Ecto neural progenitor cell (in vitro differentiated cells): ENCODE measurements at places on chromosomes 1 and 21.

DNA sequence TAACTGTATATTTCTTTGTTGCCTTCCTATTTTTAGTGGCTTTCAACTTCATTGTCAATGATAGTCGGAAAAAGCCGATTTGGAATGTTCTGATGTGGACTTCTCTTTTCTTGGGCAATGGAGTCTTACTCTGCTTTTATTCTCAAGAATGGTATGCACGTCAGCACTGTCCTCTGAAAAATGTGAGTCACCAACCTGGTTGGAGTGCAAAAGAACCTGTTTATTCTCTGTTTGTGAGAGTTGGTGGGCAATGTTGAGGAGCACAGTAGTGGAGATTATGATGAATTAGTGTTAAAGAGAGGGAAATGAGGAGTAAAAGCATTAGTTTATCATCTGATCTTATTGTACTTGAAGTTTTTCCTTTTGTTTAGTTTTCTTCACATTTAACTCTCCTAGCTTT is 14.5 kb upstream of the AXDND1 start:
- no peak for DNase-seq

- no peak for DNase-seq
Observed at GRCh38 chr1:43822040-43822690, 111.4 kb upstream of the ARTN start.

GRCh38 chr1:56533197-56533596 is 46.2 kb downstream of the PLPP3 start:
- DNase-seq, result no peak

- no peak for DNase-seq
Observed at GRCh38 chr1:30668024-30668423, 55.4 kb downstream of the MATN1 start.

DNA sequence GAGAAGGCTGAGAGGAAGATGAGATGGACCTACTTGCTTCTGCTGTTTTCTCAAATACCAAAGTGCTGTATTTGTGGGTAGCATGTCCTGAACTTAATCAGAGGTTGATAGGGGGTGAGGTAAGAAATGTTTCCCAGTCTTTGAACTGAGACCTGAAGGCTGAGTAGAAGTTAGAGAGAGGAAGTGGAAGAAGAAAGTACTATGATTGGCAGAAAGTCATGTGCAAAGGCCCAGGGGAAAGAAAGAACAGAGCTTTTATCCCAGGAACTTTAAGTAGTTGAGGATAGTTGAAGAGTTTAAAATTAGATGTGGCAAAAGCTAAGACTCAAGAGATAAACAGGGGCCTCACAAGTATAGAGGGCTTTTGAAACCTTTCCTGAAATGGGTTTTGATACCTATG is 15.5 kb upstream of the LIN9 start:
- DNase-seq, result no peak

GRCh38 chr1:75265792-75266191 is 131.6 kb downstream of the LHX8 start:
- DNase-seq, result no peak

DNA sequence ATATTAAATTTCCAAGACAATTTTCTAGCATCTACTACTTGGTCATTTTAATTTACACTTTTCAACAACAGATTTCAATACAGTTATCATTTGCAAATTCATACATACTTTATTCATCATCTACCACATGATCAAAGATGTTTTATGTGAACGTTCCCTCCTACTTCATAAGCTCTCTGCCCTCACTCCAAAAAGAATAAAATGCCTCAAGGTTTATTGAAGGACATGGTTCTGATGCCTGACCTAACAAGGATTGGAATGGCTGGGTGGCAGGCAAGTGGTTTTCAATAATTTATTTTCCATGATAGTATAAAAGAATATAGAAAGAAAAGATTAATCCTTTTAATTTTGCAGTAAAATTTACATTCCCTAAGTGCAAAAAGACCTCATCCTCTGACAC is 5.4 kb downstream of the CDKN2C start:
- no peak for DNase-seq

- peak; percentile 50 for DNase-seq
Observed at GRCh38 chr1:37794372-37795339, 1.0 kb downstream of the MANEAL start.

GRCh38 chr1:37752213-37752582 is 12.7 kb downstream of the EPHA10 start:
- peak; percentile 43 for DNase-seq

GRCh38 chr1:116911188-116911553 is 1.5 kb downstream of the PTGFRN start:
- DNase-seq, result no peak

DNA sequence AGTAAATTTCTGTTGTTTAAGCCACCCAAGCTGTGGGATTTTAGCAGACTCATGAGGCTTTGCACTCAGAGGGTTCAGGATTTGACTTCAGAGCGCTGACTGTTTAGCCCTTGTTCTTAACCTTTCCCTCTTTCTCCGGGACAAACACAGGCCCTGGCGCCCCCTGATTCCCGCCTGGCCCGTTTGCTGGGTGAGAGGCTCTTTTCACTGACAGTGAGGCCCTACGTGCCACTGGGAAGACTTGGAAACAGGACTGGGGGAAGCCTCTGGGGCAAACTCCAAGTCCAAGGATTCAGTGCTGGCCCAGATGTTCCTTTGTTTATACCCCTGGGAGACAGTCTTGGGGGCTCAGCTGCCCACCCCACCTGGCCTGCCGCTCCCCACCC is 11.7 kb upstream of the TRIM63 start:
- no peak for DNase-seq

GRCh38 chr1:11970441-11971185 is 9.6 kb upstream of the MFN2 start:
- DNase-seq, result no peak

DNA sequence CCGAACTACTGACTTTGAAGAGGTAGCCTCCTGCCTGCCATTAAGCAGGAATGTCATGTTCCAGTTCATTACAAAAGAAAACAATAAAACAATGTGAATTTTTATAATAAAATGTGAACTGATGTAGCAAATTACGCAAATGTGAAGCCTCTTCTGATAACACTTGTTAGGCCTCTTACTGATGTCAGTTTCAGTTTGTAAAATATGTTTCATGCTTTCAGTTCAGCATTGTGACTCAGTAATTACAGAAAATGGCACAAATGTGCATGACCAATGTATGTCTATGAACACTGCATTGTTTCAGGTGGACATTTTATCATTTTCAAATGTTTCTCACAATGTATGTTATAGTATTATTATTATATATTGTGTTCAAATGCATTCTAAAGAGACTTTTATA is 159.8 kb upstream of the SGIP1 start:
- no peak for DNase-seq

GRCh38 chr1:205583461-205584130 is 48.2 kb downstream of the ELK4 start:
- peak; percentile 43 for DNase-seq

DNA sequence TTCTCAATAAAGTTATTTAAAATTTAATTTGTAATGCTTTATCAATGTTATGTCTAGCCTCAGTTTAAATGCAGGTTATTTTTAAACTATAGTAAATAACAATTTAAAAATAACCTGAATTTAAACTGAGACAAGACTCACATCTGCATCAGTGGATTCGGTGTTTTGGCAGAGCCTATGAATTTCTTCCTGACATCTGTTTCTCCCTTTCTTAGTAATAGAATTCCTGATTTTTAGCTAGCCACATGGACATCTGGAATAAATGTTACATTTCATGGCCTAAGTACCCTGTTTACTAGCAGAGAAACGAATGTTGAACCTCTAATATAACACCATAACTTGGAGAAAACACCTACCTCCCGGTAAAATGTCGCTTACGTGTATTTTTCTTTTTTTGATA is 1141.6 kb upstream of the ADGRL2 start:
- no peak for DNase-seq

GRCh38 chr1:117146575-117147340 is 25.2 kb upstream of the TRIM45 start:
- no peak for DNase-seq

DNA sequence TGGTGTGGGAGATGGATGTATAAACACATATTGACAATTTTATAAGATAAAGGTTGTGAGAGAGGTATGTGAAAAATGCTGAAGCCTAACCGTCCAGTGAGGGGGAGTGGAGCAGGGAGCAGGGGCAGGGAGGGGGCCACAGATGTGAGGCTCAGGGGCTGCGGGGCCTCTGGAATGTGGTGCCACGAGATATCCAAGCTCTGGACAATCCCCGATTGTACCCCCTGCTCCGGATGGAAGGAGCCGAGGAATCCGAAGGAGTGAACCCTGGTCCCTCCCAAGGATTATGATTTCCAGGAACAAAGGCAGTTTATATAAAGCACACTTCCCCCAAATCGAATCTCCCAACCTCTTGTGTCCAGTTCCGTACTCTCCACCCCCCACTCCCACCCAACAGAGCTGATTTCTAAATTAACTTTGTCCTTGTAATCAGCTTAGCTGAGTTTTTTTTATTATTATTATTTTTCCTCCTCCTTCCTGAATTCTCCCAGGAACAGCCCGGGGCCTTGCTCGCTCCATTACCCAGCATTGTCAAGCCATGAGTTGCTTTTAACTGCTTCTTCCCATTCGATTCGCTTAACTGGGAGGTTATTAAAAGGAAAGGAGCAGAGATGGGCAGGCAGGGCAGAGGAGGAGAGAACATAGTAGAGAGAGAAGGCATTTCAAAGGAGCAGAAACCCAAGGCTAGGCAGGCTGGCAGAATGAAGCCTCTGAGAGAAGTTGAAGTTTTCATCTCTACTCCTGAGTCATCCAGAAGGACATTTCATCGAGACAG is 9.4 kb downstream of the KIRREL1 start:
- peak; percentile 80 for DNase-seq

DNA sequence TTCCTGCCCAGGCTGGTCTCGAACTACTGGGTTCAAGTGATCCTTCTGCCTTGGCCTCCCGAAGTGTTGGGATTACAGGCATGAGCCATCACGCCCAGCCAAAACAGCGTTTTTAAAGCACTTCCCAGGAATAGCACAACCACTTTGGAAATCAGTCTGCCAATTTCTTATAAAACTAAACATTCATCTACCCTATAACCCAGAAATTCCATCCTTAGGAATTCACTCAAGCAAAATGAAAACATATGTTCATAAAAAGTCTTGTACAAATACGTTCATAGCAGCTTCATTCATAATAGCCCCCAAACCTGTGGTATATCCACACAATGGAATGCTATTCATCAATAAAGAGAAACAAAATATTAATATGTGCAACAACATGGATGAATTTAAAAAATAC is 36.1 kb downstream of the PHC2 start:
- no peak for DNase-seq

DNA sequence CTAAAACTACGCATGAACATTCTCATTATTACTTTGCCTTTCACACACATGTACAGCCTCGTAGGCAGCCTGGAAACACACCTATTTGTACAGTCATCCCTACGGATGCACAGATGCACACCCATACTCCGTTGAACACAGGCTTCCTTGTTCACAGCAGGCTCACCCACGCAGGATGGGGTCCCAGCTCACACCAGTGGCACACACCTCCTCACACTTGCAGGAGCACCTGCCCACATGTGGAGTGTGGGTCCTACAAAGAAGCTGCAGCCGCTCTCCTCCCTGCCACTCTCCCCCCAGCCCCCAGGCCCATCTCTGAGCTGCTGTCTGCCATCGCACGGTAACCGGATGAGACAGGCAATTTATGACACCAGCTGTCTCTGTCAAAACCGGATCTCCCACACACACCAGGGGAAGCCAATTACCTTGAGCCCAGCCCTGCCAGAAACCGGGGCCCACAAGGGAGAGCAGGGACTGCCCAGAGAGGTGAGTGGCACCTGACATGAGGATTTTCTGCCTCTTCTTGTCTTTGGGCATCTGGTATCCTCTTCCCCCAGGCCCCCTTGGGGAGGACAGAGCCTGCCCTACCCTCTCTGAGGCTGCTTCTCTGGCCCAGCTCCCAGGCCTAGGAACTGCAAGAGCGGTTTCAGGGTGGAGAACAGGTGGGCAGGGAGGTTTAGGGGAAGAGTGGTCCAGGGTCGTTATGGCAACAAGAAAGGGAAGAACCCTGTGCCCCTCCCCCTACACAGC is 175.4 kb downstream of the IGSF21 start:
- DNase-seq, result no peak

- DNase-seq, result no peak
Observed at GRCh38 chr1:59404796-59405195, 107.9 kb downstream of the FGGY start.

GRCh38 chr1:38006008-38006828 is 904 bp upstream of the FHL3 start:
- no peak for DNase-seq

DNA sequence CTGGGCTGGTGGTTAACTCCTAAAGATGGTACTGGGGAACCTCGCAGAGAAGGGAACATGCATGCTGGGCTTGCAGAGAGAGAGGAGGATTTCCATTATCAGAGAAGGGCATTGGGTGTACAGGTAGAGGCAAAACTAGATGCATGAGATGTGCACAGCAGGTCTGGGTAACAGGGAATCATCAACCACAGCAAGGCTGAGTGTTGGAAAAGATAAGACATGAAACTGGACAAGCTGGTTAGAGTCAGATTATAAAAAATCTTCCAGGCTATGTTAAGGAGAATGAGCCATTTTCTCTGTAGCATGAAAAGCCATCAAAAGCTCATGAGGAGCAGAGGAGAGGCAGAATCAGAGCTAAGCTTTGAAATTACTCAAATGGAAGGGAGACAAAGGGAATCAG is 147.8 kb downstream of the VAV3 start:
- no peak for DNase-seq

DNA sequence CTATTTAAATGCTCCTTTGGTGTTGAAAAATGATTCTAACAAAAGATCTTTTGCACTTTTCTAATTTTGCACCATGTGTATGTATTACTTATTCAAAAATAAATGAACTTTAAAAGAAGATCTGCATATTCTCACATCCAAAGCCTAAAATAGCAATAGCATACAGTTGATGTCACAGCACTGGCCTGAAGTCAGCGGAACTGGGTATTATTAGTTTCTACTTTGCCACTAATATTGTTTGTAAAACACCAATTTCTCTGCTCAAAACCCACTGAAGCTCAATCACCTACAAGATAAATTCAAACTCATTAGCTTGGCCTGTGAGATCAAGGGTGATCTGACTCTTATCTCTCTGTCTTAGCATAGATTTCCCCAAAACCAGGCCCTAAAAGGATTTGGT is 34.5 kb upstream of the BCAR3 start:
- DNase-seq, result no peak
